ENCODE measurements at places on chromosomes 2 and 18.

DNA sequence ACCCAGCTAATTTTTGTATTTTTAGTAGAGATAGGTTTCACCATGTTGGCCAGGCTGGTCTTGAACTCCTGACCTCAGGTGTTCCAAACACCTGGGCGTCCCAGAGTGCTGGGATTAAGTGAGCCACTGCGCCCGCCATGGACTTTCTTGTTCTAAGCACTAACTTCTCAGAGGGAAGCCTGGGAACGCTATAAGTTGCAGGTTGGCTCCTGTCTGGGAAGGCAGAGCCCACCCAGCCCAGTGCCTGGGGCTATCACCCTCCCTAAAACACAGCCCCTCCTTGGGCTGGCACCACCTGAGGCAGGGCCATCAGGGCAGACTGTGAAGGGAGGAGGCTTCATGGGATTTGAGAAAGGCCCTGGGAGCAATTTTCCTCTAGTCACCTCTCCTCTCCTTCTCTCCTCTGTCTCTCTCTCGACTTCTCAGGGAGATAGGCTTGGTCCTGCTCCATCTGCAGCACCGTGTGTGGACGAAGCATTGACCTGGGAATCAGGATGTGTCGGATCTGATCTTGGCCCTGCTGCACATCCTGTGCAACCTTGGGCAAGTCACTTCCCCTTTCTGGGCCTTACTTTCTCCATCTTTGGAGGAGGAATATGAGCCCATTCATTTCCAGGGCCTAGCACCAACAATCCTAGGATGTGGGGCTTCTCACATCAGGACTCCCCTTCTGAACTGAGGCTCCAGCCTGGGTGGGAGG lies 10.9 kb downstream of the PSD4 start:
- DNase-seq, result no peak

DNA sequence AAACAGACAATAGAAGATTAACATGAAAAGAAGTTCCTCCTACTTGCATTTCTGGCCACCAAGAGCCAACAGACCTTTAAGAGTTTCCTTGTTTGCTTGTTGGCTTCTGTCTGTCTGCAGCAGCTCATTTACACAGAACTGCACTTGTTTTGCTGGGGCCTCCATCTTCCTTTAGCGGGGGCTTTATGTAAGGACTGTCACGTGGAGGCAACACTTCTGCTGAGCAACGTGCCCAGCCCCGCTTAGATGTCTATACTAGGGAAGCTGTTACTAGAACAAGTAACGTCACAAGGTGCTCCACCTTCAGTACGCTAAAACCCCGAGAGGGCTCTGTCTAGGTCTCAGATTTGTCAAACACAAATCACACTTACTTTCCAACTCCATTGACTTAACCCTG lies 104.3 kb upstream of the PXDN start:
- DNase-seq, result no peak

DNA sequence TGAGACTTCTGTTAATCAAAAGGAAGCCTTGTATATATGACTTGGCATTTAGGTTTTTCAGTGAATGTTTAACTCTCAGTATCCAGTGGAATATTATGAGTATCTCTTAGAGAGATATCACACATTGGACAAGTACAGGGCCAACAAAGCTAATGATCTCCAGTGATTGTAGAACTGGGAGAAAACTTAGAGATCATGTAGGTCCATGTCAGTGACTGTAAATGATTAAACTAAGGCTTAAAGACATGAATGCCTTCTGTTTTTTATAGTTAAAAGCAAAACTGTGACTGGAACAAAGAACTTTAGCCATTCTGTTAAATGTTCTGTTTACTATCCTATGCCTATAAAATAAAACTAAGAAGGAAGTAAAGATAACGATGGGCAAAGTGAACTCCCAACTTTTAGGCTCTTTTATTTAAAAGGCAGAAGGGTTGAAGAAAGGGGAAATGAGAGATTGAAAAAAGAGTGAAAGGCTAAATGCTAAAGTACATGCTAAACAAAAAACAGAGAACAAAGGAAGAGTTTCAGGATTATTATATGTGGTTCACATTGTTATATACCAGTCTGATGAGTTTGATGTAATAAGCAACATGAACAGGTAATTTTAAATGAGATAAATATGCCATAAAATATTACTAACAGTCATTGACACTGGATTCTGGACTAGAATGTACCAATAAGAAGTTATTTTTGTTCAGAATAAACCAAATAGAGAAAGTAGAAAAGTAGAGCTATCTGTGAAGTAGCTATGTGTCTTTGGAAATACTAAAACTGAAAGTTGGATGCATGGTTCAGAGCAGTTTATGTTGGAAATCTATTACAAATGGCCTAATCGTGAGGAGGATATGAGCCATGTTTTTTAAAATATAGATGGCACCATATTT lies 37.1 kb upstream of the TNFRSF11A start:
- no peak for DNase-seq

DNA sequence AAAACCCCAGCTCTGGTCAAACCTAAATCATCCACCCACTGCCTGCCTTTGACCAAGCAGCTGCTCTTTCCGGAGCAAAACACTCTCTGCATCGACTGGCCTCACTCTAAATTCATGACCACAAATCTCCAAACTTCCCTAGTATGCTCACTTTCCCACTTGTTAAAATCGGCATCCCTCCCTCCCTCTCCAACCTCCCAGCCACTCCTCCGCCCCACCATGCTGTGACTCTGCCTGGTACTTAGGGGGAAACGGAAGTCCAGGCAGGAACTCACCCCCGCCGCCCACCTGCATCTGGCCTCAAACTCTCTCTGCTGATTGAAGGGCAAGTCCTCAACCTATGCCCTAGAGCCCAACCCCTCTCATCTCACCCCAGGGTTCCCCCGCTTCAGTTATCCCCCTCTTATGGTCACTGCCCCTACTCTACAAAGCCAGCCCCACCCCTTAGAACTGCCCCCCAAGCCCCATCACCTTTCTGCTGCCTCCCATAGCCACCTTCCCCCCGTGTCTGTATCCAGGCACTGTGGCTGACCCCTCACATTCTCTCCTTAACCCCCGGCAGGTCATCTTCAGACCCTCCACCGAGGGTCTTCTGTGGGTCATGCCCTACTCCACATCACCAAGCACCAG lies 3.8 kb upstream of the ADRA2B start:
- no peak for DNase-seq

GRCh38 chr2:85706599-85707296 lies 12.6 kb downstream of the GNLY start:
- DNase-seq, result peak; percentile 71

DNA sequence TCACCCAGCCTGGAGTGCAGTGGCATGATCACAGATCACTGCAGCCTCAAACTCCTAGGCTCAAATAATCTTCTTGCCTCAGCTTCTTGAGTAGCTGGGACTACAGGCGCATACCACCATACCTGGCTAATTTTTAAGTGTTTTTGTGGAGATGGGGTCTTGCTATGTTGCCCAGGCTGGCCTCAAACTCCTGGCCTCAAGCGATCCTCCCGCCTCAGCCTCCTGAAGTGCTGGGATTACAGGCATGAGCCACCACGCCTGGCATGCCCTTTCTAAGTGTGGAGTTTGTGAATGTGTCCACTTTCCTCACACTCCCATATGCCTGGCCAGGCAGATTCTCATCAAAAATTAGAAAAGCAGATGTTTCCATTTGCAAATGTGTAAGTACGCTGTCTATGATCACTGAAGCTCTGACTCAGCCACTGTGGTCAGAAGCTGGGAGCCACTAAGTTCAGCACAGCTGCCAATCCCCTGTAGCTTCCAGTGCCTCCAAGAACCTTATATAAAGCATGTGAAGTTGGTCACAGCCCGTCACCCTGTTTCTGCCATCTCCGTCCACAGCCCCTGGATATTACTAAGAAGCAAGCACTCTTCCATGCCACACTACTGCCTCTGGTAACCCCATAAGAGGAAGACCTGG lies 155.4 kb downstream of the FAM210A start:
- DNase-seq, result no peak

- DNase-seq, result no peak
Measured at GRCh38 chr18:57084331-57085271, 62.3 kb upstream of the BOD1L2 start.

- DNase-seq, result no peak
Measured at GRCh38 chr18:42305869-42306593, 351.0 kb downstream of the PIK3C3 start.

DNA sequence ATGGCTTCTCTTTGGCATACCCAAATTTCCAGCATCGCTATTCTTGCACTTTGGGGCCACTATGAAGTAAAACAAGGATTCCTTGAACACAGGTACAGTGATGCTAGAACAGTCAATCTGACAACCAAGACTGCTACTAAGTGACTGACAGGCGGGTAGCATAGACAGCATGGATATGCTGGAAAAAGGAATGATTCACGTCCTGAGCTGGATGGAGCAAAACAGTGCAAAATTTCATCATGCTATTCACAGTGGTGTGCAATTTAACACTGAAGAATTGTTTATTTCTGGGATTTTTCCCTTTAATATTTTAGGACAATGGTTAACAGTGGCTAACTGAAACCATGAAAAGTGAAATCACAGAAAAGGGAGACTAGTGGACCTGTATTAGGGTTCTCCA lies 1511.2 kb upstream of the ZEB2 start:
- DNase-seq, result no peak

- no peak for DNase-seq
Measured at GRCh38 chr18:25503567-25504081, 151.7 kb upstream of the ZNF521 start.

GRCh38 chr2:18721038-18721922 lies 131.9 kb upstream of the NT5C1B start:
- DNase-seq, result no peak

- no peak for DNase-seq
Measured at GRCh38 chr2:59584958-59585357, 968.5 kb downstream of the BCL11A start.

- no peak for DNase-seq
Measured at GRCh38 chr18:78986018-78986481, 6.4 kb downstream of the SALL3 start.

GRCh38 chr18:10330428-10330827 lies 124.0 kb upstream of the APCDD1 start:
- no peak for DNase-seq

- no peak for DNase-seq
Measured at GRCh38 chr2:104481341-104481740, 372.6 kb upstream of the POU3F3 start.

GRCh38 chr2:217976301-217976700 lies 26.5 kb downstream of the TNS1 start:
- no peak for DNase-seq

DNA sequence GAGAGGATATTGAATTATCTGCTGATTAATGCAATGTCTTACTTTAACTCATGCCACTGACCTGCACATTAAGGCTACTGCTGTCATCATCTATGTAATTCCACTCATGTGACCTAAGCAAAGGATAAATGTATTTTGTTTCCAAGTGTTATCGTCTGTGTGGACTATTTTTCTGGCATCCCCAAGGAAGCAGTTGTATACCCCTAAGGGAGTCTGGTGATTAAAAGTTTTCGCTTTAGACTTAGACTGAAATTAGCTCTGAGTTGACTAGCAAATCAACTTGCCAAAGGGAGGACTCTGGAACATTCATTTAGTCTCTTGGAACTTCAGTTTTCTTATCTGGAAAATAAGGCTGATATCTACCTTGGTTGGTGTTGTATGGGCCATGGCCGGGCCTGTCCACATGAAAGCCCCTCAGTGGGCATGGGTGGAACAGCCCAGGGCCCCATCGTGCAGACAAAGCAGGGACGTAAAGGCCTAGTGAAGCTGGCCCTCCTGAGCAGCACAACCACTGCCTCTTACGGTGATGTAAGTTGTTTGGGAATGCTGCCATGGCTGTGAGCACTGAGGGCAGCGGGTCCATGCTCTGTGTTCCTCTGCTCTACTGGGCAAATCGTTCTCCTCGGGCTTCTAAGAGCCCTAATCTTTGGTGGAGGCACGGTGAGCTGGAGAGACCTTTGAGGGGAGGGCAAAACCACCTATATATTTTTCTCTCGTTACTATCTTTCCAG lies 144.4 kb upstream of the RNF152 start:
- DNase-seq, result no peak

DNA sequence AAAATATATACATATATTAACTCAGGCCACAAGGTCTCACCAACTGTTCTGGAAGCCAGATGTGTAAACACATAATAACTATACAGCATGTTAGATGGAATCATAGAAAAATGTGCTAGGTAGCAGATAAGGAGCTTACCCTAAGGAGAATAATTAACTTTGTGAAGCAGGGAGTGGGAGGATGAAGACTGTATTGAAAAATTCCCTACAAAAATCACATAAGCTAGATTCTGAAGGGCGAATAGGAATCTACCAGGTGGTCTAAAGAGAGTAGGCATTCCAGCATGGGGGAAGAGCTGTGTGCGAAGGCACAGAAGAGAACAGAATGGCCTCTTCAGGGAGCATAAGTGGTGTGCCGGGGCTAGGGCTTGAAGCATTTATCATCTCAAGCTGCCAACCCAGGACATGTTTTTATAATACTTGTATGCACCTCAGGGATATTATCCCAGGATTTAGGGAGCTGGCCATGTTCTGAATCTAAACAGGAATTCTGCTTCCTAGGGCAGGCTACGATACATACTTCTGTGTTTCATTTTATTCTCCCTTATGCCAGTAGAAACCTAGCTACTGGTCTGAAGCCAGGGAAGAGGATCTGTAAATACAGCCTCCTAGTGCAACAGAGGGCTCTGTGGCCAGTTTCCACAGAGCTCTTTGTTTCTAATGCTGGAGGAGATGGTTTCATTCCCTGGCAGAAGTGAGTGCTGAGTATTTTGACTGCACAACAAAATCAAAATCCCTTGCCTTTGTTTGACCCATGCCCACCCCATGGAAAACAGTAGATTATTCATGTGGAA lies 56.7 kb downstream of the NEMP2 start:
- DNase-seq, result no peak

DNA sequence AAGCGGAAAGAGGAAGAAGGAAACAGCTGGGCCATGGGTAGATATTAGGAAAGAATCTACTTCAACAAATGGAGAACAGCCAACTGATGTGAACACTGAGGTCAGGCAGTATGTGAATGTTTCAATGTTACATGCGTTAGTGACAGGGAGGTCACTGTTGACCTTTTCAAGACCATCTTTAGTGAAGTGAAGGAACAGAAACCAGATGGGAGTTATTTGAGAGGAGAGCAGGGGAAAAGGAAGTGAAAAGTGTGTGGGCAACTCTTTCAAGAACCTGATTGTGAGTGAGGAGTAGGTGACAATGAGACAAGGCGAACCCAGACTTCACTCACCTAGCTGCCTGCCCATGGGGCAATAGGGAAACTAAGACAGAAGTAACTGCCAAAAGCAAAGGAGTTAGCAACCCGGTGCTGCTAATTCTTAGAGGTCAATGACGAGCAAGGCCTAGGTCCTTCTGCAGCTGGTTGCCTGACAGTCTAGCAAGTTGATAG lies 67.0 kb downstream of the SP3 start:
- DNase-seq, result no peak

GRCh38 chr2:124874676-124875075 lies 849.6 kb downstream of the CNTNAP5 start:
- no peak for DNase-seq

GRCh38 chr2:56271275-56271674 lies 87.5 kb downstream of the CCDC85A start:
- DNase-seq, result no peak

- no peak for DNase-seq
Measured at GRCh38 chr2:216548901-216549331, 50.3 kb downstream of the RPL37A start.

Data from immature natural killer cell (primary cell).